ENCODE measurements at places on chromosomes 2 and 18. TPM values are rescaled to one million over a fixed set of nuclear protein-coding genes. Genes with fewer than 3 reads are reported as not detected.

DNA sequence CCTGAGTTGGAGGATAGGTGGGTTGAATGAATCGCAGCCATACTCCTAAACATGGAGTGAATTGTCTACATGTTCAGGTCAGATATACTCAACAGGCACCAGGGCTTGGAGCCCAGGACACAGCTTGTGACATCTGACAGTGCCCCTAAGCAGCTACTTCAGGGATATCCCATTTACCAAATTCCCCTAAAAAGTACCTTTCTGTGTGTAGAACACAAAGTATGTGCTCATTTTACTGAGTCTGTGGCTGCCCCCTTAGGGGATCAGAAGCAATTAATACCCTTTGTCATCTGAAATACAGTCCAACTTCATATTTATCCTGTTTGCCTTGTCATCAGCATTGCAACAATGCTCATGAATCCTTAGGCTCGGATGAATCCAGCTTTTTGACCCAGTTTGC is 20.8 kb downstream of the TNFRSF11A start:
- no peak for DNase-seq

- DNase-seq: no peak
Observed at GRCh38 chr2:167005096-167005495, 116.8 kb downstream of the XIRP2 start.

- DNase-seq: no peak
Observed at GRCh38 chr18:80177128-80177527, 68.1 kb downstream of the ADNP2 start.

DNA sequence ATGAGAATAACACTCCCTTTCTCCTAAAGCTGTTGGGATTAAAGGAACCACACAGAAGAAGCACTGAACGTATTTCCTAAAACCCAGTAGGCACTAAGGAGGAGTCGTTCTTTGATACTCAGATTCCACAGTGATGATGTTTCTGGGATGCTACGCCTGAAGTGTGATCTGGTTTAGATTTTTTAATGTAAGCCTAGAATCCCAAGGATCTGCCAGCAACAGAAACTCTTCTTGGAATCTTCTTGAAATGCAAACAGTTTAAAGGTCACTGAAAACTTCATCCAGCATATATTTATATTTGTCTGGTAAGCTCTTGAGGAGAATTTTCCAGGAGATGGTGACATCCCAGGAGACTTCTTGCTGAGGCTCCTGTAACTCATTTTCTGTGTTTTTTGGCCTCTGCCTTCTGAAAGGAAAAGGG is 247.6 kb upstream of the TRIB2 start:
- no peak for DNase-seq

The KCNG2 gene
- polyA plus RNA-seq: not detected

Measured in HepG2 (cell line).